H1 (cell line): ENCODE measurements at places on chromosomes 1 and 21. TPM values are rescaled to one million over a fixed set of nuclear protein-coding genes. Genes with fewer than 3 reads are reported as not detected.

KIF17 gene
- 9.9 and 10.4 TPM in 2 replicates for total RNA-seq

SLFNL1 gene
- total RNA-seq, result not detected in 2 replicates

CHI3L2 gene
- total RNA-seq, result not detected in 2 replicates

DNA sequence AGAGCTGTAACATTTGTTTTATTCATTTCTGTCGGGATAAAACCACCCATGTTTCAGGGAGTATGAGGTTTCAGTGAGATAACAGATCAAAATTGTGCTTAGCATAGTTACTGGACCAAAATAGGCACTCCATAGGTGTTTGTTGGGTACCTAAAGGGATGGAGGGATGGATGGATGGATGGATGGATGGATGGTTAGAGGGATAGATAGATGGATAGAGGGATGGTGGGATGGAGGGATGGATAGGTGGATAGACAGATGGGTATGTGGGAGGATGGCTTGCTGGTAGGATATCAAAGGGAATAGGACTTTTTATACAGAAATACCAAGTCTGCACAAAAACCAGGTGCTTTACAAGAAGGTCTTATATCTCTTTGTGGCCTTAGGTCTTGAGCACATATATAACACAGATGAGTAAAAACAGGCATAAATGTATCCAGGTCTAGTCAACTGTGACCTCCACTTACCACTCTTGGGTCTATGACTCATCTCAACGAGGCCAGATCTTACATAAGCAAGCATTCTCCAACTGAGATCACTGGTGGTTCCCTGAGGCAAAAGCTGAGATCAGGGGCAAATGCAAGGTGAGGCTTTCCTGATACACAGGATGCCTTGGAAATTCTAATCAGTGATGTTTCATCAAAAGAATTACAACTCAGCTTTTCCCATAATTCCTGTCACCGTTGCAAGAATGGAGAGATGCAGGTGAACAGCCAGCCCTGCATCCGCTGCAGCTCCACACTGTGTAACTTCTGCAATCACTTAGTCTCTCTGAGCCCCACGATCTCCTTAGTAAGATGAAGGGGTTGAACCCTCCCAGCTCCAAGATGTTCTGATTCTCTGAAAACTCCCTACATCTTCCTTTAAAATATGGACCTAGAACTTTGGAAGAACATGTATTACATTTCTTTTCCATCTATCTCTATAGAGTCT lies 32.0 kb downstream of the PTAFR start:
- no peak for DNase-seq

DNA sequence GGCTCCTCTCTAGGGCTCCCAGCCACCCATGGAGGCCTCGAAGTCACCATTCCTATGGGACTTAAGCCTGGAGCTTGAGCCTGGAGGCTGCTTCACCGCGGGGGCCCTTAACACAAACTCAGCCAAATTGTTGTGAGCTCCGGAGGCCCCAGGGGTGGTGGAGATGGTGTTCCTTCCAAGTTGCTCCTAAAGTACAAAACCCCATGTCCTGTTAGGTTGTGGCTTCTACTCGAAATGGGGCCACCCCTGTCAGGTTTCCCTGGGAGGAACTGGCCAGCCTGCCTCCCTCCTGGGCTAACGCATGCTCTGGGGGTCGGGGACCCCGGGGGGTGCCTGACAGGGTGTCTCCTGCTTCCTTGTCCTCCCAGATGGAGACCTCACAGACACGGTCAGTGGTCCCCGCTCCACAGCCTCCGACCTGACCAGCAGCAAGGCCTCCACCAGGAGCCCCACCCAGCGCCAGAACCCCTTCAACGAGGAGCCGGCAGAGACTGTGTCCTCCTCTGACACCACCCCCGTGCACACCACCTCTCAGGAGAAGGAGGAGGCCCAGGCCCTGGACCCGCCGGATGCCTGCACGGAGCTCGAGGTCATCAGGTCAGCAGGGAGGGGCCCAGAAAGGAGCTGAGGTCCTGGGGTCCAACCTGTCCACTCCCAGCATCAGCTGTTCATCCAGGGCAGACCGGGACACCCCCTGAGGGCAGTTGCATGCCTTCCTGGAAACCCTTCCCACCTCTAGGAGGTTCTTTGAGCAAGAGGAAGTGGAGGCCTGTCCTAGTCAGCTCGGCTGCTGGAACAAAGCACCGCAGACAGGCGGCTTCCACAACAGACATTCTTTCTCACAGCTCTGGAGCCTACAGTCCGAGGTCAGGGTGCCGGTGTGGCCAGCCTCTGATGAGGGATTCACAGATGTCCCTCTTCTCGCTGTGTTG lies 10.8 kb upstream of the SLC25A34 start:
- DNase-seq, result no peak

GRCh38 chr1:167439301-167439988 lies 78.9 kb downstream of the CD247 start:
- peak; percentile 79 for DNase-seq

DNA sequence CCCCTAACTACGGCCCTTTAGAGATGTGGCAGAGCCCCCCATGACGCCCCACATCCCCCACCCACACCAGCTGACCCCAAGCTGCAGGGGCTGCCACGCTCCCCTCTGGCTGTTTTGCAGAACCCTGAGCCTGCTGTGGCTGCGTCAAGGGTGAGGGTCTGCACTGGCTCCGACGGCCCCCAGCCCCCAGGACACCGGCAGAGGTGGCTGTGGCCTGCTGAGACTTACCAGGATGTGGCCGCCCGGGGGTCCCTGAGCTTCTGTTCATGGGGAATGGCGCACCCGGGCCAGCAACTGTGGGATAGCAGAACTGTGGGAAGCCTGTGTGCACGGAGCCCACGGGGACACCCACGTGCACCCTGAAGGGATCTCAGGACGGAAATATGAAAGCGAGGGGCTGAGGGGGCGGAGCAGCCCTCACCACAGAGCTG lies 12.8 kb upstream of the RNF223 start:
- DNase-seq, result no peak

DNA sequence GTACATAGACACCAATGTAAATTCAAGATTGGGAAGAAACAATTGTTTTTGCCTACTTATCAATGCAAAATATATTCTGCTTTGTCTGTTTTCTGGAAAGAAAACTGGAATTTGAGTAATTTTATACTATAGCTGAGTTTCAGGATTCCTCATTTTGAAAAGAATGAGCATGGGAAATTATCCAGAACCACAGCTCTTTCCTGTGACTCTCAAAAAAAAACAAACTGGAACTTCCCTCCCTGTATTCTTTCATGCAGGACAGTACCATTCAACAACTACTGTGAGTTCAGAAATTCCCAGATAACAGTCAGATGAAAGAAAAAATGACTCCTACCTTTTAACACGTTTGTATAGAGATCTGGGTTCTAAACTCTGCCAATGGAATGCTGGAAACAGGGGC lies 372.4 kb downstream of the TGFB2 start:
- DNase-seq, result no peak

DNA sequence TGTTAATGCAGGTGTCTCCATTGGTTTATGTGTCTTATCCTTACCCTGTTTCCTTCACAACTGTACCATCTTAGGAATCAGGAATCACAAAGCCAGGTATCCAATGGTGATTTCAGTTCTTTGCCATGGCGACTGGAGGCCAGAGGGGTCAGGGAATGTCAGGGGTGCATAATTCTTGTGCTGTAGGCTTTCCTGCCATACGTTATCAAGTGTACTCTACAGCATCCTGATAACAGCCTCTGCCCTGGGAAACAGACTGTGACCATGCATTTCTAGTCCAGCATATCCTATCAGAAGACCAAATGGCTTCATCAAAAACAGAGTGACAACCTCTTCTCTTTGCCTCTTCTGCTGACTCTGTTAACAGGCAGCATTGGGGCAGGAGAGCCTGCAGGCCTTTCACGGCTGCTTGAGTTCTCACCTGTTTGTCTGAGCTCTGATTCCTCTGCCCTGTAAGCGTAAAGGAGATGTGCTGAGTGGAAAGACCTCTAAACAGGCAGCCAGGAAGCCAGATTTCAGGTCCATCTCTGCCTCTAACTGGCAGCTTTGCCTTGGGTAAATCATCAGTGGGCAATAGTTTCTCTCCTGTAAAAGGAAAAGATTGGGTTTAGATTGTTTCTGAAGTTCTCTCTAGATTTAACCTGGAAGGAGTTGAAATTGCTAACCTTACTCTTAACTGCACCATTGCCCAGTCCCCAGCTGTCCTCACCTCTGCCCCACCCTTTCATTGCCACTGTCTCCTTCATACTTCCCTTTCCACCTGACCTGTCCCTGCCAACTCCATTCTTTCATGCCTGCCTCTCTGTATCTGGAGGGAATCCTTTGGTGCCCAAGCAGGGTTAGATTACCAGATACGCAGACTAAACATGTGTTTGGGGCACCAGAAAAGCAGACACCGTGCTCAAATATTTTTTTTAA lies 80.2 kb downstream of the LRRC8D start:
- no peak for DNase-seq
